ENCODE measurements at places on chromosomes 11 and 22.

DNA sequence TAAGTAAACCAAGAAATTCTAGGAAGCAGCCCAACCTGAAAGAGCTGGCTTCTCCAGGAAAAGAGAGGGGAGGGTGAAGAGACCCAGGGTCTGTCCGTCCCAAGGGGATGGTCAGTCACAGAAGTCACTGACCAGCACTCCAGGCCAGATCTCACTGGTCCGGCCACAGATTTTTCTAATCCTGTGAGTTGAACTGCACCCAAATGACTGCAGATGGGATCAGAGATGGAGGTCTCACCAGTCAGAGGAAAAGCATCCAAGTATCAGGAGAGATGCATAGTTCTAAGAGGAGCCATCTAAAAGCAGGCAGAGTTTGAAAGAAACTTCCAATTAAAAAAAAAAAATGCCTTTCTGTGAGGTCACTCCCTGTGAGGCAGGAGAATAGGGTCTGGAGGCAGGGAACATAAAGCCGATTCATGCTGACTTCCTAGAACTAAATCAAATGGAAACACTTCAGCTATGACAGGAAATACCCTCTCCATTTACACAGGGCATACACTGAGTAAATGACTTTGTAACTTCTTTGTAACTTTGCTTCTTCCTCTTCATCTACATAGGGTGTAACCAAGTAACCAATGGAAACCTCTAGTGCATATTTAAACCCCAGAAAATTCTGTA is 144.5 kb downstream of the CCDC34 start:
- peak; percentile 27 for DNase-seq

DNA sequence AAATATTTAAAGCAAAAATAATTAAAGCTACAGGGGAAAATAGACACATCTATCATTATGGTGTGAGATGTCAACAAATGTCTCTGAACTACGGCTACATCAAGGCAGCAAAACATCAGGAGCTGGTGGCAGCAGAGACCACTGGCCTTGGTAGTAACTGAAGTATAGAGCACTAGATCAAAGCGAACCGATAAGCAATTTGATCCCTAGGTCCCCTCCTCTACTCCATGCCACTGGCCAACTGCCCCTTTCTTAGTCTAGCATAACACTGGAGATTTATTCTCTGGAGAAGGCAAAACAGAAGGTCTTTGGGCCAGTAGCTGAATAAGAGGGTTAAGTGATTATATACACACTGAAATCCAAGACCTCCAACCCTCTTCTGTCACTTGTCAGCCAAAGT is 13.6 kb upstream of the RAB3IL1 start:
- DNase-seq, result no peak

DNA sequence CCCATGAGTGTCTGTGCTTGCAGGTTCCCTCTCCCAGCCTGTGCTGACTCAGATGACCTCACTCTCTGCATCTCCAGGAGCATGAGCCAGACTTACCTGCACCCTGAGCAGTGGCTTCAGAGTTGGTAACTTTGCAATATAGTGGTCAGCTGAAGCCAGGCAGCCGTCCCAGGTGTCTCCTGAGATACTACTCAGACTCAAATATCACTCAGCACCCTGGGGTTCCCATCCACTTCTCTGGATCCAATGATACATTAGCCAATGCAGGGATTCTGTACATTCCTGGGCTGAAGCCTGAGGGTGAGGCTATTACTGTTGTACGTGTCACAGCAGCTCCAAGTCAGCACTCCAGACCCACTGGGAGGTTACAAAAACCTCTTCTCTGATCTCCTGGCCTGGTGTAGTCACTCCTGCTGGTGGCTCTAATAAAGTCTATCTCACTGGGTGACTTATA is 87.8 kb upstream of the TOP3B start:
- DNase-seq, result no peak

GRCh38 chr11:88335284-88335683 is 2.3 kb downstream of the CTSC start:
- DNase-seq, result no peak

DNA sequence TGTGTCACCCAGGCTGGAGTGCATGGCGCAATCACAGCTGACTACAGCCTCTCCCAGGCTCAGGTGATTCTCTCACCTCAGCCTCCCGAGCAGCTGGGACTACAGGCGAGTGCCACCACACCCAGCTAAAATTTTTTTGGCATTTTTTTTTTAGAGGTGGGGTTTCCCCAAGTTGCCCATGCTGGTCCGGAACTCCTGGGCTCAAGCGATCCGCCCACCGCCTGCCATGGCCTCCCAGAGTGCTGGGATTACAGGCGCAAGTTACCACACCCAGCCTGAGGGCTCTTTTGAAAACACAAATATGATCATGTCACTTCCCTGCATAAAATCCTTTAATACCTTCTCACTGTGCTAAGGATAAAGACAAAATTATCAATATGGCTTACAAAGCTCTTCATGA is 88.1 kb downstream of the MAML2 start:
- no peak for DNase-seq

- no peak for DNase-seq
These were observed 4.7 kb upstream of the DPP3 start for GRCh38 chr11:66475349-66476172.

DNA sequence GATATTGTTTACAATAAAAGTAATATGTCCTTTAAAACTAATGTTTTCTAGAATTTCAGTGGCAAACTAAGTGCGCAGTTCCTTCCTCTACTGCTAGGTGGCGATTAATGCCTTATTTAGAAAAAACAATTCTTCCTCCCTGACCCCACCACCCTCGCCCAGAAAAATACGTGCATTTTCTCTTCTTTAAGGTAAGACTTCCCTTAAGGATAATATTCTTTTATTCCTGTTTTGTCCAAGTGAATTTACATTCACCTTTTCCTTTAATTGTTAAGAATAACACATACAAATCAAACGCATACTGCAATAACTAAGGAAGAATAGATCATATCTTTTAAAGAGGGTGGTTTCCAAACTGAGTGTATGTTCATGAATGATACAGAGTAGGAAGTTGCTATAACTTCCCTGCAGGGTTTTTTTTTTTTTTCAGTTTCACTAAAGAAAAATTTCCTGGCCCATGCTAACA is 17.0 kb upstream of the PSMA1 start:
- DNase-seq, result no peak

- DNase-seq, result no peak
These were observed 18.0 kb downstream of the FAM227A start for GRCh38 chr22:38638216-38638615.

All from NCI-H2081 (cell line).